ENCODE measurements at places on chromosomes 5 and 9.

DNA sequence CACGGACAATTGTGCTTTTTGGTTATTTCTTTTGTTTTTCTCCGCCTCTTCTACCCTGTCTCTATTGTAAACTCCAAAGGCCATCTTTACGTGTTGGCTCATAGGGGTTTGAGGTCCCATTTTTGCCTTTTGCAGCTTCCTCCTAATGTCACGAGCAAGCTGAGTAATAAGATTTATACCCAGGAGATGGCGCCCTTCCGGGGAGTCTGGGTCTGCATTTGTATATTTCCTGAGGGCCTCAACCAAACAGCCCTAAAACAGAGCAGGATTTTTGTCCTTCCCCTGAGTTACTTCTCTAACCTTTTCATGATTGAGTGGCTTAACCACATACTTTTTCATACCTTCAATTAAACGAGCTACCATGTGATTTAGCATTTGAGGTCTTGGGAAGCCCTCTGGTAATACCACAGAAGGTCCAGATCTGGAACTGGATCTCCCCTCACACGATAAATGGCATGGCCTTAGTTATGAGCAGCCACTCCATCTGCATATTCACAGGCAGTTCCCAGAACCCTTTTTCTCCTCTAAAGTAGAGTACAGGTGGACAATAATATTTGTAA is 11.2 kb upstream of the CFAP95 start:
- DNase-seq = no peak

GRCh38 chr9:134054891-134055811 is 12.7 kb downstream of the BRD3 start:
- DNase-seq = peak; percentile 23

DNA sequence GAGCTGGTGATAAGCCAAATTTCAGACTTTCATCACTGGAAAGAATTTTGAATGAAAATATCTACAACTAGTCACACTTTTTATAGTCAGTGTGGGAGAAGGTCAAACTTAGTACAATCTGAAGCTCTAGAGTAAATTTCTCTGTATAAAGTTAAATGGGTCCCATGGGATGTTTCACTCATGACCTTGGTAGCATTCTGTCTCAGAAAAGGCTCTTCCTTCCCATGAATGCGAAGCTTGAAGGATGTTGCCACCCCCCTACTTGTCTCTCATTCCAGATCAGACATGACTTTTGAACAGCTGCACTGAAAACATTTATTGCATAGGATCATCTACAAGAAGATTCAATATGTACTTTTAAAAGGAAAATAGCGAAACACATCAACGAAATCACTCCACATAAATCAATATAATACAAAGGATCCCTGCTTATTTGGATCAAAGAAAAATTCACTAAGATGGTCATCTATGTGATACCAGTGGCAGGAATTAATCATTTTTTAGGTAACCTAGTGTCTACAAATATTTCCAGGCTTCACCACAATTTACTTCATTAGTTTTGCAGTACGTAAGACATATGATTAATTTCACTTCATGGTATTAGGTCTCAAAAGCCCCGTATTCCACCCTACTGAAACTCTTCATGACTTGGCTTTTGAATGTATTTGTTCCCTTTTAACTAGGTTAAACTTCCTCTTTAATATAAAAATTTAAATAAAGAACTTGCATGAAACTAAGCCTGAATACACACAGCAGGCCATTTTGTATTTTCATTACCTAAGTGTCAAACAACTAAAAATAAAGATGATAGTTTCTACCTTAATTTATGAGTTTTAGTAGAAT is 4.4 kb downstream of the ST8SIA4 start:
- no peak for DNase-seq

DNA sequence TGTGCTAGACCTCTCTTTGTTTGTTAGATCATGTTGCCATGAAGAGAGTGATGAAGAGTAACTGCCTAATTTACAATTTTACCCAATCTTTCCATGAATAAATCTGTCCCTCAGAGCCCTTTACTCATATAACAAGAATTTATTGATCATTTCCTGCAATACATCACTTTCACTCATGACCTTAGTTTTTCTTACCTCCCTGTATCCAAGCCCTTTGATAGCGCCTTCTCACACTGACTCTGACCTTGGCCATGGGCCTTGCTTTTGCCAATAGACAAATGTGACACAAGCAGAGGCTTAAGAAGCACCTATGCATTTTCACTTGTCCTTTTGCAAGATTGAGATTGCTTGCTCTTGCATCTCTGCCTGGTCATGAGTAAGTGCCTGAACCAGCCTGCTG is 288.1 kb downstream of the NNT start:
- DNase-seq = no peak

DNA sequence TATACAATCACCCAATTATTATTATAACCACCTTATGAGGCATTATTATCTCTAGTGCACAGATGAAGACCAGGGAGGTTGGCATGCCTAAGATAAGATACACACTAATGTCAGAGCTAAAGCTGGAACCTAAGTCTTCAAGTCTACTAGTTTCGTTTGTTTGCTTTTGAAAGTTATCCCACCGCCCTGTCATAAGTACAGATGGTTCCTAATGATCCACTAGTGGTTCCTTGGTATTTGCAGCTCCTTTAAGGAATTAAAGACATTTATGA is 14.1 kb downstream of the NDUFA8 start:
- DNase-seq = no peak

DNA sequence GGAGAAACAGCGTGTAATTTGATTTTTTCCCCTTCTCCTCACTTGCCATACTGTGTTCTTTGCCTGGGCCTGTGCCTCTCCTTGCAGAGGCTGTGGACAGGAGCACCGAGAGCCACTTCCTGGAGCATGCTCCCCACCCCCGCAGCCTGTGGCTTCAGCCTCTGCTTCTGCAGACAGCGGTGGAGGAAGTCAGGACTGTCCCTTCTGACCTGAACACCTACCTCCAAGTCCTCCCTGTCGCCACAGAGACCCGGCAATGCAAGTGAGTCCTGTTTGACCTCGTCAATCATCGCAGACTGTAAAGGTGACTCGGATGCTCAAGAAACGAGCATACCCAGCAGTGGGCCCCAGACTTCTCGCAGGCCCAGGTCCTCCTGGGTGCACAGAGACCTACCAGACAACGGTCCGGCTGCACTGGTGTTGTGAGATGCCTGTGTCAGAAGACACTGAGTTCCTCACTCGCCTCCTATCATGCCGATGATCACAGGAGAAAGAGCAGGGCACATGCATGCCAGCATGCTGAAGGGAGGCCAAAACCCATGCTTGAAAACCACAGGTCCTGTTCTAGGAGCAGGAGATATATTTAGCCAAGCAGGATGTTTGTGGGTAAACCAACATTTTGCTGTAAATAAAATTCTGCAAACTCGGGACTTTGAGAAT is 198.8 kb downstream of the AUH start:
- no peak for DNase-seq

DNA sequence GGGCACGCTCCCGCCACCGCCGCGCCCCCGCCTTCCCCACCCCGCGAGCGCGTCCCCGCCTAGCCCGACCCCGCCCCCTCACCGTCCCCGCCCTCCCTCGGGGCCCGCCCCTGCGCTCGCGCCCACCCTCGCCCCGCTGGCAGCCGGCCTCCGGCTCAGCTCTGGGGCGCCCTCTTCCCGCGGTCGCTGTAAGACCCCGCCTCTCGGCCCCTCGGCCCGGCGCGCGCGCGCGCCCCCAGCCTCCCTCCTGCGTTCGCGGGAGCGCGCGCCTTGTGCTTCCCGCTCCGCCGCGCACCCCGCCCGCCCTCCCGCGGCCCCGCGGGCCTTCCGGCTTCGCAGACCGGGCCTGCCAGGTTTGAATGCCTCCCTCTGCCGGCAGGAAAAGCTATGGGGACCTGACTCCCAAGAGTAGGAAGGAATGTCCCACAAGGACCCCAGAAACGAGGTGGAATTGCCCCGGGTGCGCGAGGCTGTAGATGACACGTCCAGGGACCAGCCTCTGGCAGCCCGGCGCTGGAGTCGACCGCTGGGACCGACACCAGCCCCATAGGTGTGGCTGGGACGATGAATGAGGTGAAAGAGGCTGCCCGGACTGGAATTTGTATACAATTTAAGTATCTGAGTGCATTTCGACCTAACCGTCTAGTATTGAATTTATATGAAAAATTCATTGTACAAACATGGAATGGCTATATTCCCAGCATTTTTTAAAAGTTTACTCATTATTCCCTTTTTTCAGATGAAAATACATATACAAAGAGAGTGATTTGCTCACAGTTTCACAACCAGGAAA is 416 bp upstream of the PTBP3 start:
- peak; percentile 80 for DNase-seq

GRCh38 chr5:6832994-6833393 is 119.8 kb downstream of the TENT4A start:
- peak; percentile 49 for DNase-seq

DNA sequence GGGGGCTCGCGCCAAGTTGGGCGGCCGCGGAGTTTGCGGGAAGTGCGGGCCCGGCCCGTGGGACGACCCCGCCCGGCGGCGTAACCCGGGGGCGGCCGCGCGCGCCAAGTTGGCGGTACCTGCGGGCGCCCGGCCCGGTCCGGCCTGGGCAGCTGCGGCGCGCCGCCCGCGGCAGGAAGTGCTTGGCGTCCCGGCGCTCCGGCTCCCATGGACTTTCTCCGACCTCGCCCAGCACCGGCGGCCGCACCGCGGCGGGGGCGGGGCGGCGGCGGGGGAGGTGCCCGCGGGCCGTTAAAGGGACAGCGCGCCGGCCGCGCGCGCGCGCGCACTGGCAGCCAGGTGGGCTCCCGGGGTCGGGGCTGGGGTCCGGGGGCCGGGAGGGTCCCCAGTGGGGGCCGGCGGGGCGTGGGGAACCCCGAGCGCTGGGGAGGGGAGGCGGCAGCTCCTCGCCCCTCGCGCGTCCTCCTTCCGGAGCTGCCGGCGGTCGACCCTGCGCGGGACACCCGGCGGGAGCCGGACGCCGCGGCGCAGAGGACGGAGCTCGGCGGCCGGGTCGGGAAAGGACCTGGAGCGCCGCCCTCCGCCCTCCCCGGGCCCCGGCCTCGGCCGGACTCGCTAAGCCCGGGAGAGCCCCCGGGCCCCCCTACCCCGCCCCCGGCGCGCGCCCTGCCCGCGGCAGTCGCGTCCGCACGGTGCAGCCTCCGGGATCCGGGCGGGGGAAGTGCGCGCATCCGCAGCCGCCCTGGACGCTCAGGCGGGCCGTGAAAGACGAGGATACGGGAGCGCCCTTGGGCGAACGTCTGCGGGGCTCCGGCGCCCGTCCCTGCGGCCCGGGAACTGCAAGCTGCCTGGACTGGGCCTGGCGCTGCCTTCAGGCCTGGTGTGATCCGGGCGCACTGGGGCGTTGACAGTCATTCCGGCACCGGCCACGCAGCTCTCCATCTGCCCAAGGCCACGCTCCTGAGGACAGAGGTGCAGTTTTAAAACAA is at the start of gene NACC2:
Gene NACC2, minus strand, starts transcription at position 220 of the 989 bp plus-strand sequence. CDS start 44,768 bp downstream, outside the sequence.
- no peak for DNase-seq

- DNase-seq = no peak
These were observed 343.6 kb downstream of the SPATA31D1 start for GRCh38 chr9:82332018-82332773.

GRCh38 chr5:113240032-113240431 is 194.8 kb downstream of the TSSK1B start:
- no peak for DNase-seq

DNA sequence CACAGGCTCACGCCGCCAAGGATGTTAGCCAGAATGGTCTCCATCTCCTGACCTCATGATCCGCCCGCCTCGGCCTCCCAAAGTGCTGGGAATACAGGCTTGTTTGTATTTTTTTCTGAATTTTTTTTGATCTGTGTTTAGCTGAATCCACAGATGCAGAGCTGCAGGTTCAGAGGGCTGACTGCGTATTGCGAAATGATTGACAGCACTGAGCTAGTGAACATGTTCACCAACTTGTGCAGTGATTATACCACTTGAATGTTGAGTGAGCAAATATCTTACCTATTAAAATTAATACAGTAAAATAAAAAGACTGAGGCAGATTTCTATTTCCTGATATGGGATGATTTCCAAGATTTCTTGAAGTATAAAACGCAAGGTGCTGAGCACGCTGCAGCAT is 123.1 kb upstream of the PHYKPL start:
- DNase-seq = no peak

DNA sequence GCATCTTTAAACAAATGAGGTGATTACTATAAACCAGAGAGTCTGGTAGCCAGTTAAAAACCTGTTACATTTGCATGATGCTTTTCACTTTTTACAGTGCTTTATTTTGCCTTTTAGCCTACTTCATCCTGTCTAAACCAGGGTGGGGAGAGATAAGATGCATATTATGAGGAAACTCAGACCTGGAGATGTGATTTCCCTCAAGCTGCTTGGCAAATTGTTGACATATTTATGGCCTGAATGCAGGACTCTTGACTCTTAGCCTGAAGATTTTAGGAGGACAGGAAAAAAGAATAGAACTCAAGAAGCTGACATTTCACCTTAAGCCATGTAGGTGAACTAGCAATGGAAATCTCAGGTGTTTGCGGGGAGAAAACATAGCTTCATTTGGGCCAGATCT is 202.8 kb downstream of the NMUR2 start:
- no peak for DNase-seq

DNA sequence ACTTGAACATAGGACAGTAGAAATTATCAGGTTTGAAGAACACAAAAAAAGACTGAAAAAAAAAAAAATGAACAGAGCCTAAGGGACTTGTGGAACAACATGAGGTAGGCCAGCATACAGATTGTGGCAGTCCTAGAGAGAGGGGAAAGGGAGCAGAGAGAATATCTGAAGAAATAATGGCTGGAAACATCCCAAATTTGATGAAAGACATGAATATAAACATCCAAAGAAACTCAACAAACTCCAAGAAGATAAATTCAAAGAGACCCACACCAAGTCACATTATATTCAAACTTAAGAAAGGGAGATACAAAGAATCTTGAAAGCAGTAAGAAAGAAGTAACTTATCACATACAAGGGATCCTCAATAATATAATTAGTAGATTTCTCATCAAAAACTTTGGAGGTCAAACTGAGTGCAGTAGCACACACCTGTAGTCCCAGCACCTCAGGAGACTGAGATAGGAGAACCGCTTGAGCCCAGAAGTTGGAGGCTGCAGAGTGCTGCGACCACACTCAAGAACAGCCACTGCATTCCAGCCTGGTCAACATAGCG is 9.1 kb downstream of the PLAA start:
- DNase-seq = no peak

DNA sequence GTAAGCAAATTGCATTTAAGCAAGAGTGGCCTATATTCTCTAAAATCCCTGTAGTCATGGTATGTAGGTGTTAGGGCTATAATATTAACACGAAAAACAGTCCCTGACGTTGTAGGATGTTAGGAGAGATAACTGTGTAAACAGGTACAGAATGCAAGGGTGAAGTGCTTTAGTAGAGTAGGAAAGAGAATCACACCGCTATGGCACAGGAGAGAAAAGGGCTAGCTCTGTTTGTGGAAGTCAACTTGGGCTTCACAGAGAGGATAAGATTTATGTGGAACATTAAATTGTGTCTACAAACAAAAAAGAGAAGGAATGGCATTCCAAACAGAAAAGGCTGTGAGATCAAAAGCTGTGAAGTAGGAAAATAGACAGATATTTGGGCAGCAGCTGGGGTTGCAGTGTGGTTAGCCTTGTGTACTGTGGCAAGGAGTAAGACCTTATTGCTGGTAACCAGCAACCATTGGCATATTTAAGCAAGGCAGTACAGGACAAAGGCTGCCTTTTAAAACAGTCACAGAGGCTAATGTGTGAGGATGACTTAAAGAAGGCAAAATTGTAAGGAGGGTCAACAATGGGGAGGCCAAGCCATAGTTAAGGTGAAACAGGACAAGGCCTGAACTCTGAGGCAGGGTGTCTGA is 337.5 kb upstream of the ADAMTSL1 start:
- no peak for DNase-seq
